Sciatic nerve (tissue), 2 donors: ENCODE measurements at places on chromosomes 7 and 10. TPM values are rescaled to one million over a fixed set of nuclear protein-coding genes. Genes with fewer than 3 reads are reported as not detected.

The CALML3 gene
- total RNA-seq: not detected

The ELN gene
- total RNA-seq: 62.8 TPM

The UCMA gene
- total RNA-seq: not detected

The MMD2 gene
- 3.7 TPM for total RNA-seq

The WNT2 gene
- total RNA-seq: 0.31 TPM

The CYCS gene
- total RNA-seq: 58.7 TPM

The ADRB1 gene
- total RNA-seq: 0.76 TPM

The SH2D4B gene
- 0.18 TPM for total RNA-seq

The AKR1E2 gene
- 25.1 TPM for total RNA-seq

The TAS2R5 gene
- 6.2 TPM for total RNA-seq

The RNF133 gene
- total RNA-seq: 1.1 TPM

The TRIM4 gene
- total RNA-seq: 32.1 TPM

- no peak for DNase-seq
Observed at GRCh38 chr10:125783957-125784356, 8.3 kb upstream of the MMP21 start.

DNA sequence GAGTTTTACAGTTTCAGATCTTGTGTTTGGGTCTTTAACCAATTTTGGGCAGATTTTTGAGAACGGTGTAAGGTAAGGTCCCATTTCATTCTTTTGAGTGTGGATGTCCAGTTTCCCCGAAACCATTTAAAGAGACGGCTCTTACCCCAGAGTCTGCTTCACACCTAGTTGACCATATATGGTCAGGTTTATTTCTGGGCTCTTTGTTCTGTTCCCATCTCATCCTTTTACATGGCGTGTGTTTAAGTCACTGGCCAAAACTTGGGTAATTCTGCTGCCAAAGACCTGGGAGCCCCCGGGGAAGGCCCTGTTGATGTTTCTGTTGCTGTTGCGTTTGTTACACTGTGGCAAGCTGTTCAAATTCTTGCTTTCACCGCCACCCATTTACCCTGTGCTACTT, 120.1 kb downstream of the PTPRN2 start:
- DNase-seq: no peak

DNA sequence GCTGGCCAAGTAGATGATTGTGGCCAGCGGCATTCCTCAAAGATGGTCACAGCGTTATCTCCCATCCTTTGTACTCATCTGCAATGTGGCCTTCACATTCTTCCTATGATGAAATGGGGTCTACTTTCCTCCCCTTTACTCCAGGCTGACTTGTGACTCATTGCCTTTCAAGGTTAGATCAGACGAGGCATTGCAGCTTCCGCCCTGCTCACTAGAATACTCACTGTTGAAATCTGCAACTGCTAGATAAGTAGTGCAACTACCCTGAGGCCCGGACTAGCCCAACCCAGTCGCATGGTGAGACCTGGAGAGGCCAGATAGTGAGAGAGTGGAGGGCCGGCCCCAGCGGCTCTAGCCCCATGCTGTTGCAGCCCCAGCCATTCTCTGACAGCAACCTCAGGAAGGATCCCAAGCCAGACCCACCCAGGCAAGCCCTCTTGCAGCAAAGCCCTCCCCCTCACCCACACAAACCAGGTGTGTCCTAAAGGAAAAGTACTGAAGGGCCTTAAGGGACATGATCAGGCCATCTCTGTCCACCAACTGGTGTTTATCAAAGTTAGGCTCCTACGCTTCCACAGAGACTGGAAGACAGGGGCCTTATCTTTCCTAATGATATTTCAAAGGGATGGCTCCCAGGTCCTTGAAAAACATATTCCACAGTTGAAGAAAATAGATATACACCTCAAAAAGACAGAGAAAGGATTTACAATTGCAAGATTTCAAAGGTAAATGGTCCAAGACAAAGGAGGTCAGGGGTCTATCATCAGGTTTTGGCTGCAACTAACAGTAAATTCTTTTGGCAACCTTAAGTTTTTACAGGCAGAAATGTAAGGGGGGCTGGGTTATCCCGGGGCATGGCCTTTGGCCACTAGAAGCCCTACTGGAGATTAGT, 107.2 kb upstream of the TRIM24 start:
- DNase-seq: no peak

DNA sequence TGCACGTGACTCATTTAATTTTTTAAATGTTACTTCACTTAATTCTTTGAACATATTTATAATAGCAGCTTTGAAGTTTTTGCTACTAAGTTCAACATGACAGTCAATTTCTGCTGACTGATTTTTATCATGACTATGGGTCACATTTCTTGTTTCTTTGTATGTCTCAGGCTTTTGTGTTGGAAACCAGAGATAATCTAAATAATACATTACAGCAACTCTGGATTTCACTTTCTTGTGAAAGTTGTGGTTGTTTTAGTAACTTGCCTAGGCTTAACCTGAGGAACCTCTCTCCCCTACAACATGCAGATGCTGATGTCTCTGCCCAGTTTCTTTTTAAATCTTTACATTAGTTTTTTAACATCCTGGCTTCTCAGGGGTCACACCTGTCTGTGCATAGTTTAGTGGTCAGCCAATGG, 180.8 kb downstream of the CCDC71L start:
- no peak for DNase-seq

DNA sequence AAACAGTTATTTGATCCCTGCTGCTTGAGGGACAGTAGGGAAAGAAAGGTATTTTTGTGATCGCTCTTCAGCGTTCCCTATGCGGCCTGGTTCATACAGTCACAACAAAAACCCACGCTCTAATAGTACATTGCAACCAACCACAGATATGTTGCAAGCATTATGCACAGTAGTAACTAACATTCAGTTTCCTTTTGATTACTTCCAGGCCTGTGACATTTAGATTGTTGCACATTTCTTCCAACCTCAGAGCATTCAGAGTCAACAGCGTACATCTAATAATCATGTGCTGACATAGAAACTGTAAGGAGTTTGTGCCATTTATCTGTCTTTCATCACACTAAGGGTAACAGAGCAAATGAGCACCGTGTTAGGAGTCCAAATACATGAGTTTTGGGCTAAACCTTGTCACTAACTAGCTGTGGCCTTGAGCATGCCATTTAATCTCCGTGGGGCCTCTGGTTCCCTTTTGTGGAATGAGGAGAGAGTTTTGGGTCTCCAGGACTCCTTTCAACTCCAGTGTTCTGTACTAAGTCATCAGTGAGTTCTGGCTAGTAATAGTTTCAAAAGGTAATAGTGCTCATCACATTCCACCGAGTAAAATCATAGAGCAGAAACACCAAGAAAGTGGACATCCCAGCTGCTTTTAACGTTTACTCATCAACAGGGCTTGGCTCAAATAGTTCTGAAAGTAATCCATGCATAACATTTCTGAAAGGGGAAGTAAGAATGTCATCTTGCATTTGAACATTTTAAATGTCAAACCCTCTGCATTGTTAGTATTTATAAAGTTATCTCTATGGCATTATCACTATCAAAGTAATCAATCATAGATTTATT, 99.0 kb upstream of the FZD1 start:
- DNase-seq: no peak

DNA sequence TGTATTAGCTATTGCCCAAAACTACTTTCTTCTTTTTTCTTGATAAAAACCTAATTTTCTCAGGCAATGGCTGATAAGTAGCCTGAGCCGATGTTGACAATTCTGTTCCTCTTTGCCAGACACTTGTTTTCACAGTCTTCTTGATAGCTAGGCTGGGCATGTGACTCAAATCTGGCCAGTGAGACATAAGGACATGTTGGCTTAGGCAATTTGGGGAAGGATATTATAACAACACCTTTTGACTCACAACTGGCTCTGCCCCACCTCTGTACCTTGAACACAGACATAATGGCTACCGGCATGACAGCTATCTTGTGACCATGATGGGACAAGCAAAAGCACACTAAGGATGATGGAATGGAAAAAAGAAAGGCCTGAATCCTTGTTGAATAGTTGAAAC, 72.9 kb upstream of the GPR22 start:
- DNase-seq: no peak

DNA sequence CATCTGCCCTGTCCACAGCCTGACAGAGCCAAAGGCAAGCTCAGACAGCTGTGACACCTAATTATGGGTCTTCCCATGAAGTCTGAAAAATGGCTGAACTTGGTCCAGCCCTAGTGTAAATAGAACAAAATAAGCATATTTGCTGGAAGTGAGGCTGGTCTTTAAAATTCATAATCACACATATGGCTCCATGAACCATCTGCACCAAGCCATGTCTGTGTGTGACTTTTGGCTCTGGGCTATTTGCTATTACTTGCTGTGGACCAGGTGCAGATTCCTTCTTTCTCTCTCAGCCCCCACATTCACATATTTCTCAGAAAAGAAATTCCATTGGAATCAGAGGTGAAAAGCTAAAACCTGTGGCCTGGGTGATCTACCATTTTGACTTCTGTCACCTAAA, 175.9 kb downstream of the PDE1C start:
- DNase-seq: no peak

- no peak for DNase-seq
Observed at GRCh38 chr10:114363745-114364454, 40.4 kb downstream of the AFAP1L2 start.

DNA sequence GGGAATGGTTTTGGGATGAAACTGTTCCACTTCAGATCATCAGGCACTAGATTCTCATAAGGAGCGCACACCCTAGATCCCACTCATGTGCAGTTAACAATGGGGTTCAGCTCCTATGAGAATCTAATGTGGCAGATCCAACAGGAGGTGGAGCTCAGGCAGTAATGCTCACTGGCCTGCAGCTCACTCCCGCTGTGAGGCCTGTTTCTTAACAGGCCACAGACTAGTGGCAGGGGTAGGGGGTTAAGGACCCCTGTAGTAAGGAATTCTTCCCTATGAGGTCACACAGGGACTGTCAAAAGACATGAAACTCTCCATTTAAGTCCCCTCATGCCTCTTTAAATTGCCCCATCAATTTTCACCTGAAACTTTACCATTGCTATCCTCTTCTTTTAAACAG, 8.0 kb downstream of the HGF start:
- no peak for DNase-seq

GRCh38 chr7:157406971-157407370, 70.2 kb downstream of the DNAJB6 start:
- DNase-seq: no peak

DNA sequence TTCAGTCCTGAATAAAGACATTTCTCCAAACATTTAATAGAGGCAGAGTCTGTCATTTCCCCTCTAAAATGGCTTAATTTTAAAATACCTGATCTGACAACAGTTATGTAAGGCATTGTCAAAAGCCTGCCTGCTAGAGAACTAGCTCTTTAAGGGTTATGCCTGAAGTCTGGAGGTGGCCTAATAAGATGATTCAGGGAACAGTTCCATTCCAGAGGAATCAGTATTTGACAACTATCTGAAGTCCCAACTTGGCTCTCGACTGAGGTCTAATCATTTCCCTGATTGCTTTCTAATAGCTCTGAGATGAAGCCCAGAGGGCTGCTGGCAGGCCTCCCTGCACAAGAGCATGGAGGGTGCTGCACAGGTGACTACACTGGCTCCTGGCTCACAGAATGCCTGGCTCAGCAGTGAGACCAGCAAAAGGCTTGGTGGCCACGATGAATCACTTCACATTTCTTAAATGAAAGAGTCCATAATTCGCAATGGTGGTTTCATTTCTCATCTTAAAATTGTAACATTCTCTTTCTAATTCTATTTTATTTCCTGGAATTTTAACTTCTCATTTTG, 509.6 kb upstream of the POM121L12 start:
- no peak for DNase-seq

- DNase-seq: no peak
Observed at GRCh38 chr7:151757274-151757673, 119.6 kb downstream of the PRKAG2 start.

- DNase-seq: no peak
Observed at GRCh38 chr7:24786941-24787340, 29.7 kb upstream of the GSDME start.

GRCh38 chr7:151286148-151286547, 37.7 kb upstream of the SMARCD3 start:
- no peak for DNase-seq

DNA sequence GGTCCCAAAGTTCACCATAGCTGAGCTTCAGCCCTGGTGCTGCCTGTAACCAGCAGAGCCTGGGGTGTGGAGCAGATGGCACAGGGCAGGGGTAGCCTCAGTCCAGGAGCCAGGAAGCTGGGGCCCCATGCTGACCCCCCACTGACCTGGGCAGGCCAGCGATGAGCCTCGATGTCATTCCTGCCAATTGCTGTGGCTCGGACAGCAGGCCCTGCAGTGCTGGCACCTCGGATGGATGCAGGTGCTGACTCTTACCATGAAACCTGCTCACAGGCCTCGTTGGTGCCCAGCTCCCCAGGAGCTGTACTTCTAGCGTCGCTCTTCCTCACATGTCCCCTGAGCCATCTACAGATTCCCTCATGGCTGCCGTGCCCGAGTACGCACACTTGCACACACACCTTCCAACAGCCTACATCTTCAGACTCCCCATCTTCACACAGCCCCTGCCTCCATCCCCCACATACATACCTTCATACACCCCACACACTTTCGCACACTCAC, 46.8 kb upstream of the PCBD1 start:
- DNase-seq: no peak

GRCh38 chr7:85160223-85160622, 26.6 kb downstream of the SEMA3D start:
- DNase-seq: no peak

- no peak for DNase-seq
Observed at GRCh38 chr7:2069472-2069860, 163.3 kb downstream of the MAD1L1 start.

- no peak for DNase-seq
Observed at GRCh38 chr10:34423673-34424625, 391.1 kb downstream of the PARD3 start.

GRCh38 chr7:70585071-70585470, 546.9 kb upstream of the GALNT17 start:
- DNase-seq: no peak

- no peak for DNase-seq
Observed at GRCh38 chr7:111175908-111176441, 85.0 kb downstream of the LRRN3 start.

DNA sequence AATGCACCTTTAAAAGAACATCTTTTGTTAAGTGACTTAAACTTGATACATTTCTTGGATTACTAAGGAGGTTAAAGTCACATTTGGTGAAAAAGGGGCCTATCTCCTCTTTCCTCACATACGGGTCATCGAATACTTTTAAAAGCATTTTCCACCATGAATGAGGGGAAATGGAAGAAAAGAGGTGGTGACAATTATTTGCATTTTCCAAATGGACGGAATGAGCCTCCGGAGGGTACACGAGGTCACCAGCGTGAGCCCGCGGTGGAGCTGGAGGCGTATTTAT, 1.0 kb upstream of the BMPR1A start:
- DNase-seq: no peak

DNA sequence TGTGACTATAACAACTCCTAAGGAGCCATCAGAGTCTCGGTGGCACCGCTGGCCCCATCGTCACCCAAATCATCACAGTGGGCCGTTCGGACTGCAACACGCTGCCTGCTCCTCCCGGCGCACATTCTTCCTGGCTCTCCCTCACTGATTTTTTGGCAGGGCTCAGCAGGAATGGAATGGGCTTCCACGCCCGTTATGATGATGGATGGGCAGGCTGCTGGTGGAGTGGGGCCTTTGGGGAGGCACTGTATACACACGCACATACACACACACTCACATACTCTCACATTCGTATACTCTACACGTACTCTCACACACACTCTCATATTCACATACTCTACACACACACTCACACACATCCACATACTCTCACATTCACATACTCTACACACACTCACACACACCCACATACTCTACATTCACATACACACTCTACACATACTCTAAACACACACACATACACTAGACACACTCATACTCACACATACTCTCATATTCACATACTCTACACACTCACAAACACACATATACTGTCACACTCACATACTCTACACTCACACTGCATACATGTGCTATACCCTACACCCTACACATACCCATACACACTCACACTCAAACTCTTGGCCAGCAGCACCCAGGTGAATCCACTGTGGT, 99.8 kb downstream of the KCNMA1 start:
- no peak for DNase-seq
